ENCODE measurements at places on chromosomes 7 and 10.

- no peak for DNase-seq
Observed at GRCh38 chr10:105017691-105018090, 376.6 kb downstream of the SORCS3 start.

GRCh38 chr7:46173476-46174195, 252.6 kb upstream of the IGFBP3 start:
- DNase-seq: no peak

DNA sequence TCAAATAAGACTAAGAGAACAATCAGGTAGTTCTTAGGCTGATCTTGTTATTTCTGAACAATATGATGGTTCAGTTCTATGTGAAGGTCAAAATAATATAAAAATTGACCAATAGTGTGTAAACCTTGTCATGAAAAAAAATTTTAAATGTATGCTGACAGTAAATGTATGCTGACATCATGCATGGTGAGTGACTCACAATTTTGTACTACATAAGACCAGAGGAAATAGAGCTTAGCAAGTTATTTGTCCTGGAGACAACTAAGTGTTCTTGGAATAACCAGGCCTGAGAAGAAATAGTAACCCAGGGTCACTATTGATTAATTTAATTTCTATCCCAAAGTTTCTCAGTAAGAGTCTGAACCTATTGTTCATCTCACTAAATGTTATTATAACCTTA, 182.2 kb upstream of the PCDH15 start:
- DNase-seq: no peak

GRCh38 chr7:11232462-11232861, 258.8 kb downstream of the PHF14 start:
- DNase-seq: no peak

DNA sequence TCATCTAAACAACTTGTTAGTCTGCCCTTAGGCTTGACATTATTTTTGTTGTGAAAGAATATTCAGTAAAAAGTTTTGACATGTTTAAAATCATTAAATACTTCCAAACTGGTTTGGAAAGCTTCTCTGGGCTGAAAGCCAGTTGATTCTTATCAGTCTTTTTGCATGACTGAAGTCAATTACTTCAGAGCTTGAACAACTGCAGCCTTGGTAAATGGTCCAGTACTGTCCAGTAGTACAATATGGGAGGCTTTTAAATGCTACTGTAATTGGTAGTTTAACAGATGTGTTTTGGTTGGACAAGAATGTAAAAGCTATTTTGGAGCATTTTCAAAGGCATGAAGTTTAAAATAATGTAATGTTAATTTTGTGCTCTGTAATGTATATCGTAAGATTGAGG, 103.4 kb downstream of the SDK1 start:
- DNase-seq: no peak

DNA sequence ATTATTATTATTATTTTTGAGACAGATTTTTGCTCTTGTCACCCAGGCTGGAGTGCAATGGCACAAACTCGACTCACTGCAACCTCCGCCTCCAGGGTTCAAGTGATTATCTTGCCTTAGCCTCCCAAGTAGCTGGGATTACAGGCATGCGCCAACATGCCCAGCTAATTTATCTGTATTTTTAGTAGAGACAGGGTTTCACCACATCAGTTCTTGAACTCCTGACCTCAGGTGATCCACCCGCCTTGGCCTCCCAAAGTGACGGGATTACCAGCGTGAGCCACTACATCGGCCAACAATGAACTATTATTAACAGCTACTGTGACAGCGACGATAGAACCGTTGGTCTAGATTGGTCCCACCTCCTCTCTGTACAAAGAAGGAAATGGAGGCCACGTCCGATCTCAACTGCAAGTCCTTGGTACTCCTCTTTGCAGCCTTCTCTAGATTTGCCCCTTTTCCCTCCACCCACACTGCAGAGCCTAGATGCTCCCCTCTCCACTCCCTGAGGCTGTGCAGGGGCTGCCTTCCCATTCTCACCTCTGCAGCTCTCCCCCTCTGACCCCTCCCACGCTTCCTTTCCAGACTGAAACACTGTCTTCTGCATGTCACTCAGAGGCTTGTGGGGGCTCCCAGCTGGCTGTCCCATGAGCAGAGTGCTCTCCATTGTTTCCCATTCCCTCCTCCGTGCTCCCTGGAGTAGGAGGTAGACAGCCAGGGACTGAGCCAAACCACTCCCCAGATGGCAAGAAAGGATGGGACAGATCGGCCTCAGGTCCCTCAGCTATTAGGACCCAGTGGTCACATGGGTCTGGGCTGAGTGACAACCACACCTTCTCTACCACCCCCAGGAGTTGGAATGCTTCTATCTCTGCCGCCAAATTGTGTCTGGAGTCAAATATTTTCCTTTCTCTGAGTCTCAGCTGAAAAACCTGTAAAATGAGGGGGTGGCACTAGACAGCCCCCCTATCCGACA, 2.3 kb downstream of the LOXL4 start:
- DNase-seq: no peak

DNA sequence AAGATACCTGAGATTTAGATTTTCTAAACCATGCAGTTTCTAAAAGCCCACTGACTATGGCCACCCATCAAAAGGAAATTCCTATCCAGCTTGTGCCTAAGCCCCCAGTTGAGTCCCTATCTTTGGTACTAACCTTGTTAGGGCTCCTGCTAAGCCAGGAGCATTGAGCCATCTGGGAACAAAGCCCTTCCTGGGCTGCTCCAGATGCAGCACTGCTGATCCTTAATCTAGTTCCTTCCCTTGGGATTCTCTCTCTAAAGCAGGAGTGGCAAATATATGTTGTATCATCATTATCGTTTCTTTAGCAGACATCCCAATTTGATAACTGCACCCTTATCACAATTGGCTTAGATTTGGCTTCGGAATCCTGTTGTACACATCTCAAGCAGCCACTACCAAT, 24.7 kb upstream of the PDLIM1 start:
- DNase-seq: no peak

GRCh38 chr7:130683026-130683425, 3.3 kb downstream of the TSGA13 start:
- no peak for DNase-seq

- DNase-seq: no peak
Observed at GRCh38 chr7:158549616-158550393, 37.8 kb downstream of the PTPRN2 start.

DNA sequence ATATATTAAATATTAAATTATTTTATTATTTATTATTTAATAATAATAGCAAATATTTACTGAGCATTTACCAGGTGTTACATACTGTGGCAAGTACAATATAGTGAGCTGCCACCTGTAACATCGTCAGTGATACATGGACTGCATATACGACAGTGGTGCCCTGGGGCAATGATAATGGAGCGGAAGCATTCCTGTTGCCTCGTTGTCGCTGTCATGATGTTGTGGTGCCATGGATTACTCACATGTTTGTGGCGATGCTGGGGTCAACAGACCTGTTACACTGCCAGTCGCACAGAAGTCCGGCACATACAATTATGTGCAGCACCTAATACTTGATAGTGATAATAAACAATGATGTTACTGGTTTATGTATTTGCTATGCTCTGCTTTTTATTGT, 20.6 kb downstream of the CAMK1D start:
- no peak for DNase-seq

DNA sequence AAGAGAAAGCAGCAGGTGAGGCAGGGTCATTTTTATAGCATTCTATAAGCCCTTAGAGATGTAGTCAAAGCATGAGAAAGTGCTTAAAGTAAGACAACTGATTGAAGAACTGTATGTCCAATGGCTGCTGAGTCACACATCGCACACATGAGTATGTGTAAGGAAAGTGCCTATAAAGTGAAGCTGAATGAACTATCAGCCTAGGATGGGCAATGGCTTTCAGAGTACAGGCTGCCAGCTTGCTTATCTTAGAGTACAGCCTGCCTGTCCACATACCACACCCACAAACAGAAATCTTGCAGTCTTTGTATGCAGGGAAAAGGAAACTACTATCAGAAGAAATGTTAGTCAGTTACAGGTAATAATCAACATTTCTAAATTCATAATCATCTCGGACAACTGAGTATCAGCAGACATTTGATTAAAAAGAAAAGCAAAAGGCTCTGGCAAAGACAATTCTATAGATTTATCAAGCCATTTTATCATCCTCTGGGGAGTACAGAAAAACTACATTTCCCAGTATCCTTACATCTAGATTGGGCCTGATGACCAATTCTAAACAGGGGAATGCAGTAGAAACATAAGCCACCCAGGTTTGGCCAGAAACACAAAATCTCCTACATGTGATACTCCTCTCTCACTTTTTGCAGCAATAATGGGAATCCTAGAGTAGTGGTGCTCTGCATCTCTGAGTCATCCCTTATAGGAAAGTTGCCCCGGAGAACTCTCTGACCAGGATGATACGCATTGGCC, 16.2 kb upstream of the EPHB6 start:
- no peak for DNase-seq

GRCh38 chr10:90306187-90306586, 551.7 kb downstream of the HTR7 start:
- DNase-seq: peak; percentile 90

GRCh38 chr10:44765299-44765698, 145.8 kb upstream of the TMEM72 start:
- no peak for DNase-seq

DNA sequence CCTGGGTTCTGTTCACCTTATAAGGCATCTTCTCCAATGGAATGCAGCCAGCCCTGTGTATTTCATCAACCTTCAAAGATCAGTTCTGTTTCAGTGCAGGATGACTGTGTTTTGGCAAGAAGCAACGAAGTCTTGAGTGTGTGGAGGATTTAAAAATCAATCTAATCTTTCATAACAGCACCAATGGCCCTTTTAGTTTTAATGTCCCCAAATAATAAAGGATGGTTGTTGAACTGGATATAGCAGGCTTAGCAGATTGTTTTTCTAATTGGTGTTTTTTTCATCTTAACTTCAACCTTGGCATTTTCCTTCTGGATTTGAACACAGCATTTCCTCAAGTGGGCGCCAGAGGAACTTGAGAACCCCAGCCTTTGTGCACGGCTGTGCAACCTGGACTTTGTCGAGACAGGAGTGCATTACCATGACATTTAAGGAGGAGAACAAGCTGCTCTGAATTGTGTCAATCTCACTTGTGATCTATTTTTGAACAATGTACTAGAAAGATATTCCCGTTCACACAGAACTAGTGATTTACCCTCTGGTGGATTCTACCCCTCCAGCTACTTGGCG, 313.3 kb upstream of the AKR1E2 start:
- DNase-seq: peak; percentile 49

GRCh38 chr7:51316666-51317581, at the start of gene COBL:
COBL (minus strand) TSS chr7:51316809; CDS start chr7:51316633, 176 bp downstream.
- no peak for DNase-seq

GRCh38 chr10:93820434-93820833, 62.7 kb downstream of the LGI1 start:
- DNase-seq: no peak

- DNase-seq: peak; percentile 91
Observed at GRCh38 chr10:77939561-77940001, 13.0 kb upstream of the DLG5 start.

GRCh38 chr10:99540657-99541531, 8.2 kb downstream of the NKX2-3 start:
- DNase-seq: no peak

DNA sequence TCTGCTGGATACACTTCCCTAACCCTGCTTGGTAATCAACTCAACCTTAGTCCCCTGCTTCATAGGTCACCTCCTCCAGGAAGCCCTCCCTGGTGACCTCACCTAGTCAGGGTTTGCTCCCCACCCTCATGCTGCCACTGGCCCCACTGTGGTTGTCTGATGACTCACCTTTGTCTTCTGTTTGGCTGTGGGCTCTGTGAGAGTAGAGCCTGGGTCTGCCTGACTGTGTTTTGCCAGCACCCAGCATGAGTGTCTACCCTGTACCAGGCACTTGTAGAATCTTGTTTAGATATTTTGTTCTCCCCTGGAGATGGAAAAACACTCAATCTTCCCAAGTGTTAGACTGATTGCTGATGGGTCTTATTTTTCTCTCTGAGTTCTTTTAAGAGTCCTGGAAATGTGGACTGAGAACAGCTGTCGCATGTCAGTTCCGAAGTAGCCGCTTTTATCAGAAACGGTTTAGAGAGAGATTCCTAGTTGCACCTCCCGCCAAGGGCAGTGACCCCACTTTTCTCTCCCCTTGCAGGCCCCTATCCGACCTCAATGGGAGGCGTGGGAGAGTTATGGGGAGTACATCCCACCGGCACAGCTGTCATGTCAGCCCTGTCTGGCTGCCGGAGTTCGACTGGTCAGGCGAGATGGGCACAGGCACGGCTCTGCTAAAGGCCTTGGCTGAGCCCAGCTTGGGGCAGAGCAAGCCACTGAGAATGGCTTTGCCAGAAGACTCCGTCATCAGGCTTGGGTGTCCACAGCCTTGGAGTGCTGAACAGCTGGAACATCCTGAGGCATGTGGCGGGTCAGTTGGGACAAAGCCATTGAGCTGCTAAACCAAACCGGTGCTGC, 134.3 kb downstream of the GRK5 start:
- no peak for DNase-seq

DNA sequence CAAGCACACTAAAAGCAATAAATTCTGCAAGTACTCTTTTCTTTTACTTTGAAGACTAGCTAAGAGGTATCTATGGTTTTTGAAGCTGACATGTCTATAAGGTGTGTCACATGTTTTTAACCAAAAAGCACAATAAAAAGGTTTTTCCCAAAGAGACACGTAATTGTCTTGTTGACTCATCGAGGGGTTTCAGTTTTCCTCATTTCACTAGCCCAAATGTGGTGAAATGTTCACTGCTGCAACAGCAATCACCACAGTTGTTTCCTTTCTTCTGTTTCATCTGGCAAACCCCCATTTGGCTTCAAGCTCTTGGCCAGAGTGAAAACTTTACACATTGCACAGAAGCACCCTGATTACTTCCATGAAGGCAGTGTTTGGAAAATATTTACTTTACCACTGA, 3.8 kb upstream of the HOXA4 start:
- DNase-seq: no peak

DNA sequence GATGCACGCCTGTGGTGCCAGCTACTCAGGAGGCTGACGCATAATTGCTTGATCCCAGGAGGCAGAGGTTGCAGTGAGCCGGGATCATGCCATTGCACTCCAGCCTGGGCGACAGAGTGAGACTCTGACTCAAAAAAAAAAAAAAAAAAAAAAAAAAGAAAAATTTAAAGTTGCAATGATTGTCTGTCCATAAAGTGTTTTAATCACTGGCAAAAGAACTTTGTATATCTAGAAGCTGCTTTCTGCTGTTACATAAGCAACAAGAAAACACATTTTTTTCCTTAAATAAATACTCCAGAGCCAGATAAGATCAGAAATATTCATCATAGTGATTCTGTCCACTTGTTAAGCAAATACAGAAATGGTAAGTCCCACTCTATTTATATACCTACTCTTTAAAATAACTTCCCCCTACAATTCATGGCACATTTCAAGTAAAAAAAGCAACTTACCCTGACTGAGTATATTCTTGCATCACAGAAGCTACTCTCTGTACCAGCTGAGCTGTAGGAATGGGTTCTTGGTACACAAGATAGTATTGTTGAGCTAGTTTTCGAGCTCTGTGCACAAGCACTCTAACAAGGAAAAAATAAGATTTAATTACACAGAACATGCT, 7.6 kb downstream of the PSMA2 start:
- no peak for DNase-seq

GRCh38 chr10:124003871-124004662, 89.3 kb downstream of the CHST15 start:
- no peak for DNase-seq
